ENCODE measurements at places on chromosomes 12 and 14.

GRCh38 chr14:74508292-74508731 lies 14.7 kb downstream of the ISCA2 start:
- H3K4me3 ChIP-seq = no peak overlapping the region
- no peak overlapping the region for H3K27ac ChIP-seq
- no peaks in the 10 kb centered on the region for H3K4me1 ChIP-seq
- H3K27me3 ChIP-seq = no peaks in the 10 kb centered on the region

- peak; percentile 98 for DNase-seq
- peaks cover 3% of the 10 kb centered on the region for H3K4me1 ChIP-seq
- no peak overlapping the region for H3K4me3 ChIP-seq
- H3K36me3 ChIP-seq = no peaks in the 10 kb centered on the region
- no peak overlapping the region for H3K27ac ChIP-seq
- no peaks in the 10 kb centered on the region for H3K27me3 ChIP-seq
These were observed 91.4 kb downstream of the SETD3 start for GRCh38 chr14:99389174-99389826.

GRCh38 chr14:87896393-87897380 lies 96.3 kb downstream of the GALC start:
- H3K36me3 ChIP-seq = no peaks in the 10 kb centered on the region
- H3K27ac ChIP-seq = no peak overlapping the region
- H3K4me1 ChIP-seq = no peaks in the 10 kb centered on the region

DNA sequence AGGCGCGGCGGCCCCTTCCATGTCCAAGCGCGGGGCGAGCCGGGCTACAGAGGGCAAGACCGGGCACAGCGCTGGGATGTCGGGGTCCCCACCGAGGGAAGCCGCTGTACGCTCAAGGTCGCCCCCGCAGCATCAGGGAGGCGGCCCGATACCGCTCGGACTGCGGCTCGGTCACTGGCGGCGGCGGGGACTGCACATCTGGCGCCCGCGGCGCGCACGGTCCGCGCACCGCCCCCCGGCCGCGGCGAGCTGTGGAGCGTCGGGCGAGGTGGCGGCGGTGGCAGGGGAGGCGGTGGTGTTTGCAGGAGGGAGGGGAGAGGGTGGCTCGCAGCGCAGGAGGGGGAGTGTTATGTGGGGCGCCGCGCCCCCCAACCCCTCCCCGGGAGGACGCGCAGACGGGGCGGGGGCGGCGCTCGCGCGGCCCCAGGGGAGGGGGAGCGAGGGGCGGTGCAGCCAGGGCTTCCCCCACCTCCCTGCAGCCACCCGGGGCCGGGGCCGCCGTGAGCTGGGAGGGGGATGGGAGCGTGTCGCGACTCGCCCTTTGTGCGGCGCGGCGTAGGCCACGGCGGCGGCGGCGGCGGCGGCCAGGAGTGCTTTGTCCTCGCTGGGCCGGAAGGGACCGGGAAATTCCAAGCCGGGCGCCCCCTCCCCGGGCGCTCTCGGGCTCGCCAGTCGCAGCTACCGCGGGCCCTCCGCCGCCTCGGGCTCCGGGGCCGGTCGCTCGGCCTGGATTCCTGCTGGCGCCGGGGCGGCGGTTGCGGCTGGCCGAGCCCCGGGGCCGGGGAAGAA lies at the start of gene NUAK1:
TSS of gene NUAK1 (minus strand) at position 322 of the 789 bp plus-strand sequence. CDS start at position 21, 301 bp downstream.
- no peaks in the 10 kb centered on the region for H3K27me3 ChIP-seq
- no peak for DNase-seq
- H3K4me1 ChIP-seq = peaks cover 22% of the 10 kb centered on the region
- H3K27ac ChIP-seq = peak within 1 kb of the TSS; percentile 88
- H3K36me3 ChIP-seq = no peaks in the 10 kb centered on the region
- peak within 1 kb of the TSS; percentile 76 for H3K4me3 ChIP-seq

DNA sequence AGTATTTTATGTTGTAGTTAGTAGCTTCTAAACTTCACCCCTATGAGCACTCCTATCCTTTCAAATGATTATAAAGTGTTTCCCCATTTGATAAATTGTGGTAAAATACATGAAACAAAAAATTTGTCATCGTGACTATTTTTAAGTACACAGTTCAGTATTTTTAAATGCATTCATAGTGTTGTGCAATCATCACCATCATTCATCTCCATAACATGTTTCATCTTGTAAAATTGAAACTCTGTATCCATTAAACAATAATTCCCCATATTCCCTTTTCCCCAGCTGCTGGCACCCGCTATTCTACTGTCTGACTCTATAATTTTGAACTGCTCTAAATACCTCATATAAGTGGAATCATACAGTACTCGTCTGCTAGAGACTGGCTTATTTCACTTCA lies 52.5 kb downstream of the ATP23 start:
- no peak overlapping the region for H3K4me3 ChIP-seq
- DNase-seq = no peak
- no peaks in the 10 kb centered on the region for H3K36me3 ChIP-seq

DNA sequence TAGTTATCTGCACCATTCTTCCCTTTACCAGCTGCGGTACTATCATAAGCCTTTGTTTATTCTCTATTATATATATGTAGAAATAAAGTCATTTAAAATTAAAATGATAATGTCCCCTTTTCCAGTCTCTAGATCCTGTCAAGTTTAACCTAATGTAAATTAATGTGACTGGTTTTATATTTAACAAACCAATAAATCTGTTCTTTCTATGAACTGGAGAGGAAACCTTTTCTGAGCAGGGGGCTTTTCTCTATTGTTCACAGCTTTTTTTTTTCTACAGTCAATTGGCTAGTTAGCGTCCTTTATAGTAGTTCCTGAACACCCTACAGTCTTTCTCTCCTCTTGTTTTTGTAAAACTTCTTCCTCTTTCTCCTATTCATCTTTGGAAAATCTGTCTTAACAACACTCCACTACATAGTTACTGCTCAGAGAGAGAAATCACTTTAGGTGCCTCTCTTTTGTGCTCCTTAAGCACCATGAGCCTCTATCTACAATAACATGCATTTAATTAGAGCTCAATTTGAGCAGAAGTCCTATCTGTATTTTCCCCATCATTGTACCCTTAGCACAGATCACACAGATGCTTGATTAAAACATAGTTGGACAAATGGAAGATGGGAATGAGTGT lies 332.6 kb upstream of the SYT1 start:
- H3K4me1 ChIP-seq = peaks cover 17% of the 10 kb centered on the region
- no peaks in the 10 kb centered on the region for H3K27me3 ChIP-seq
- H3K27ac ChIP-seq = no peak overlapping the region
- no peak overlapping the region for H3K4me3 ChIP-seq
- no peaks in the 10 kb centered on the region for H3K36me3 ChIP-seq
- DNase-seq = no peak

DNA sequence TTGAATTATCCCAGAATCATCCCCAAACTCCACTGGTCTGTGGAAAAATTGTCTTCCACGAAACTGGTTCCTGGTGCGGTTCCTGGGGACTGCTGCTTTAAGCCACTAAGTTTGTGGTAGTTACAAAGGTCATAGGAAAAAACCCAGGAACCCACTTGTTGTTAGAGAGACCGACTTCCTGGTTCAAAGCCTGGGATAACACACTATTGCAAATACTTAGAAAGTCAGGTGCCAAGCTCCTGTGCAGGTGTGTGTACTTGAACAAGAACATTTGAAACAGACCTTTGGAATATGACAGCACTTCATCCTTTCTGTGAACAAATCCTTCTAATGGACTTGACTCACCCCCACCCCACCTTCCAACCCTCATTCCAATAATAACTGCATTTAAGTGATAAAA lies 519.6 kb downstream of the GLT1D1 start:
- no peak overlapping the region for H3K27ac ChIP-seq
- H3K27me3 ChIP-seq = no peaks in the 10 kb centered on the region
- DNase-seq = no peak
- H3K36me3 ChIP-seq = no peaks in the 10 kb centered on the region

DNA sequence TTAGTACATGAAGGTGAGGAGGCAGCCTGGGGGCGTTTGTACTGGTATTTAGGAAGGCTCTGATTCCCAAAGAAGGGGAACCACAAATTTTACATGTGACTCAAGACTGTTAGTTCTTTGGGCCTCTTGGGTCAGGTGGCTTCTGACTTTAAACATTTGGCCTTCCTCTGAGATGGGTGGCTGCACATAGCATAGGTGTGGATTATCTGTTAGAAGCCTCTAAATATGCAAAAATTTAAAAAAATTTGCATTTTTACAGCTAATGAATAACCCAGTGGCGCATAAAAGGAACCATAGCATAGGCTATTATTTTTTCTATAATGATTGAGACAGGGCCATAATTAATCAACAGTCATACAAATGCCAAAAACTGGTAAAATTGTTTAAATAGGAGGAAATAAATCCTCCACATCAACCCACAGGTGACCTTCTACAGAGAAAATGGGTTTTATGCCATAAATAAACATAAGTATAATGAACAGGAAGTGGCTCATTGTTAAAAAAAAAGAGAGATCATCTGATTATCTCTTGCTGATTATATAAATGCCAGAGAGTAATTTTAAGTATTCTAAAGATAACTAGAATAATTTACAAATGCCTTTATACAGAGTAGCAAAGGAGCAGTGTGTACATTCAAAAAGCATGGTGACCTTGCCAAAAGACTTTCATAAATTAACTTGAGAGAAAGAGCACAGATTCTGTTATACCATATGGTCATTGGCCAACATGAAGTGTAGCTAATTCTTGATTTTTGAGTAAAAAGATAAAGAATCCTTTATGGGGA lies 284.2 kb upstream of the ATP2B1 start:
- no peaks in the 10 kb centered on the region for H3K27me3 ChIP-seq
- no peaks in the 10 kb centered on the region for H3K4me1 ChIP-seq
- no peaks in the 10 kb centered on the region for H3K36me3 ChIP-seq
- H3K27ac ChIP-seq = no peak overlapping the region
- no peak for DNase-seq

- H3K4me3 ChIP-seq = no peak overlapping the region
- H3K36me3 ChIP-seq = no peaks in the 10 kb centered on the region
- H3K27ac ChIP-seq = no peak overlapping the region
- no peak for DNase-seq
- no peaks in the 10 kb centered on the region for H3K27me3 ChIP-seq
These were observed 18.7 kb downstream of the CABP1 start for GRCh38 chr12:120659151-120659525.
